Activated CD4-positive, alpha-beta T cell treated with anti-CD3 and anti-CD28 coated beads, Interleukin-2, amount 10 ng/mL, durations not matched to agents 7 days and 5 days (primary cell): ENCODE measurements at places on chromosomes 5 and 9. TPM values are rescaled to one million over a fixed set of nuclear protein-coding genes. Genes with fewer than 3 reads are reported as not detected.

The ALDH1A1 gene
- total RNA-seq: not detected

DNA sequence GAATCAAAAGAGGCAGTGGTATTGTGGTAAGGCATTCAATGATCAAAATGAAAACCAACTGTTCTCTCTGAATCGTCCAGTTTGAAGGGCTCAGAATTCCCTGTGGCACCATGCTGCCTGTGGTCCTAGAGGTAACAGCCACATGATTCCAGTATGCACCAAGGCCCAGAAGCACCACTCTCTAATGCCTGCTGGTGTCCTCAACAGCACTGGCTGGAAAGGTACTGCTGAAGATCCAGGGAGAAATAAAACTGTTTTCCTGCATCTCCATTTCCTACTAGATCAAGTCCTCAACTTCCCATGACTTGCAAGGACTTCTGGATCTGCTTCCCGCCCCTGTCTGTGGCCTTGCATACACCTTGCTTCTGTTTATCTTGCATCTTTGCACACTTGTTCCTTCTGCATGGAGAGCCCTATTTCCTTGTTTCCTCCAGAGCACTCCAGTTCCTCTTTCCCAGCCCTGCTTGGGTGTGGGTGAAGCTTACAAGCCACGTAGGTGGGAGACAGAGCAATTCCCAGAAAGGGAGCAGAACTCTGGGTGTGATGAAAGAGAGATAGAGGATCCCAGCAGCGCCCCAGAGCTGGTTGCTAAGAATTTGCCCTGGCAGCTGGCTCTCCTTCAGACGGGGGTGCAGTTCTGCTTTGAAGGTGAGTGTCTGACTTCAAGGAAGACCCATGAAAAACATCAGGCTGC is 41.0 kb upstream of the EQTN start:
- no peak for DNase-seq
- H3K27ac ChIP-seq: no peak overlapping the region
- H3K4me3 ChIP-seq: no peak overlapping the region

- H3K27ac ChIP-seq: no peak overlapping the region
- H3K27me3 ChIP-seq: peaks cover 5% of the 10 kb centered on the region
- no peak for DNase-seq
- H3K4me1 ChIP-seq: peaks cover 4% of the 10 kb centered on the region
Observed at GRCh38 chr5:97072696-97073095, 69.7 kb downstream of the LIX1 start.

GRCh38 chr9:4118666-4119065 is 181.2 kb downstream of the GLIS3 start:
- no peaks in the 10 kb centered on the region for H3K36me3 ChIP-seq
- DNase-seq: no peak
- peaks cover under 1% of the 10 kb centered on the region for H3K27me3 ChIP-seq
- H3K4me1 ChIP-seq: no peaks in the 10 kb centered on the region
- H3K27ac ChIP-seq: no peak overlapping the region
- H3K4me3 ChIP-seq: no peak overlapping the region

The PRRC2B gene
- total RNA-seq: 281 TPM
